Stimulated activated CD4-positive, alpha-beta T cell treated with anti-CD3 and anti-CD28 coated beads, Interleukin-15, amount 100 ng/mL, for 1 hour (primary cell): ENCODE measurements at places on chromosomes 2 and 18.

- no peak for DNase-seq
Measured at GRCh38 chr2:241260911-241261310, 54.6 kb downstream of the HDLBP start.

- no peak for DNase-seq
Measured at GRCh38 chr2:193695367-193695766, 1500.6 kb upstream of the TMEFF2 start.

DNA sequence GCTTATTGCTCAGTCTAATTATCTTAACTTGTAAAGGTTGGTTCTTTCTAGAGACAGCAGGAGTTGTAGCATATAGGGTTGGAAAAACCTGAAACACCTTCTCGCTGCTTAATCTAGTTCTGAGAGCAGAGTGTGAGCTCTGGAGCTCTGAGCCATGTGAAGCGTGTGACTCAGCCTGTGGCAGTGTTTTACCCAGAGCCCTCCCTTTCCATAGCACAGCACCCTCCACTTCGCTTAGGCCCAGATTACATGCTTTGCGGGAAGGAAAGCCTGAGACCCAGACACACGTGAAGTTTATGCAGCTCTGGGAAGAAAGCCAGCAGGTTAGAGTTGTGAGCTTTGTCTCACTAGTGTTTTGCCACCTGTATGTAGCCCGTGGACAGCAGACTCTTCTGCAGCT, 74.5 kb downstream of the INPP4A start:
- DNase-seq, result no peak

DNA sequence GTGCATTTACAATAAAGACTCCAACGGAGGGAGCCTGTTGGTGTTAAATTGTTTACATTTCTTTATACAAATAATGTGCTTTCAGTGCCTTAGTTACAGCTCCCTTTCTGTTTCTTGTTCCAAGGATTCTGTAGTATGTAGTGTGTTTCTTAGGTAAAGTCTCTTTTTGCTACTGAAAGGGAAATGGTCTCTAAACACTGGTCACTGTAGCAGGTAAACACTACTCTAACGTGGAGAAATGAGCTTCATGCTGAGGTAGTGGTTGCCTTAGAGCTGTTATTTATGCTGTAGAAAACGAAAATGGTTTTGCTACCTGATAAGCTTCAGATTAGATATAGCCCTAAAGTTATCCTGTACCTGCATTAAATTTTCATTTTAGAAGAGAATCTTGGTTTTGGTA, 163.6 kb downstream of the CAPN13 start:
- no peak for DNase-seq

GRCh38 chr2:96157649-96158553, 12.7 kb upstream of the DUSP2 start:
- DNase-seq, result peak; percentile 92

DNA sequence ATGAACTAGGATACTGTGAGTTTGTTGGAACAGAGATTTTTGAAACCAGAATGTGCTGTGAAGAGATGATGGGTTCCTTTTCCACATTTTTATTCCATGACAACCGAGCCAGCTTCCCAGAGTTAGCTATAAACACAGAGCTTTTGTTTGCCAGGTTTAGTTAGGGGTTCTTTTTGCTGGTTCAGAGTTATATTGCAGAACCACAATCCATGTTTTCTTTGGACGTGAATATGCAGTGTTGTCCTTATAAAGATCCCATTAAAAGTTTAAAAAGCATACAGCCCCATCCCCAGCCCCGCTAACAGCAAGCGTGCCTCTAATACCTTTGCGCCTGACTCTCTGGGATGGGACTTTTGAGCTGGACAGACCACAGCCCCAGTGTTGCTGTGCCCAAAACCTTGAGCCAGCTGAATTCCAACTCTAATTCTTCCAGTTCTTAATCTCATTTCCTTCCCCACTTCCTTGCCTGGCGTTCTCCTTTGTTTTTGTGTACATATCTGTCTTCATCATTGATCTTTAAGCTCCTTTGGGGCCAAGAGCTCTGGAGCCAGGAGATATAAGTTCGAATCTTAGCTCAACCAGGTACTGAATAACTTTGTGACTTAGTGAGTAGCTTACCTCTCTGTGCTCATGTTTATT, 72.3 kb downstream of the SPATS2L start:
- DNase-seq, result no peak

GRCh38 chr2:36960005-36960675, 6.2 kb downstream of the STRN start:
- no peak for DNase-seq

- no peak for DNase-seq
Measured at GRCh38 chr2:203623096-203623495, 83.3 kb upstream of the CD28 start.

- DNase-seq, result no peak
Measured at GRCh38 chr18:63083555-63083954, 236.0 kb downstream of the BCL2 start.

DNA sequence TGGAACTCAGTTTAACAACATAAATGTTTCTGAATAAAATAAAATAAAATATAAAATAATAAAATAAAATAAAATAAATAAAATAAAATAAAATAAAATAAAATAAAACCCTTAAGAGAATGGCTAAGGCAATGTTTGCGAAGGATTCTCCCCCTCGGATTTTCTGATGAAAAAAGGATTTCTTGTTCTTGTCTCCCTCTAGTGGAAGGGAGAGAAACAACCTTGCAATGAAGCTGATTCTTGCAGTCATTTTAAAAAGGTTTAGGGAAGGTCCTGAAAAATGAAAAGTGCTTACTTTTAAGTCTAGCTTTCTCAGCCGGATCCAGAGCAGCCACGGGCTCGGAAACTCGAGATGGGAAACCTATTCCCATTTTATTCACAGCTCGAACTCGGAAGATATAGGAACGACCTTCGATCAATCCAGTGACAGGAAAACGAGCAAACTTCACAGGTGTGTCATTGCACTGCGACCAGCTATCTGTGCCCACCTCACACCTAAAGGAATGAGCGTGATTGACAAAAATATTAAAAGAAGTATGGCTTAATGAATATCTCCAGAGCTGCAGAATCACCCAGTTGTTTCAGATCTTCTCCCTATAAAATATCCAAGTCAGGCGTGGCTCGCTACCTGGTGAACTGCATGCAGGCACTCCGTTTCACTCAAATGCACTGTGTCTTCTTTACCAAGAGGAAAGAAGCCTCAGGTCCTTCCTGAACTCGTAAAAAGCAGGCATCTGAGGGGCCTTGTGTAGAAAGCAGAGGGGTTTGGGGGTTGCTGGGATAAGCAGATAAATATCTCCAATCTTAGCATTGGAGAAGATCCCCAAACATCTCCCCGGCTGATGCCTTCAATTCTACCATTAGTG, 68.1 kb downstream of the MYOM1 start:
- DNase-seq, result no peak

DNA sequence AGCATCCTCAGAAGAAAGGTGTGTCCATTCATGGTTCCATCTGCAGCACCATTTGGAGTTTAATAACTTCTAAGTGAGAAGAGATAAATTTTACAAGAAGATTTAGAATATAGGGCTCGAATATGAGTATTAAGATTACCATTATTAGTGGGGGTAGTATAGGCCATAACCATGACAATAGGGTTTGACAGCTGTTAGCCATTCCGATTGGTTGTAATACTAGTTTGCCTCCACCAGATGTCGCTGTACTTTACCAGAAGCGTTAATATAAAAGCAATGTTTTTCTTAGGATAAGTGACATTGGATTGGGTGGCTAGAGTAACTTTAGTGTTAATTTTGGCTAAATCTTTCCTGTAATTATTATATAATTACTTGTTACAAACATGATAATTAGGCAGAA, 107.5 kb upstream of the SRD5A2 start:
- no peak for DNase-seq

- no peak for DNase-seq
Measured at GRCh38 chr18:78884502-78884901, 95.1 kb upstream of the SALL3 start.

DNA sequence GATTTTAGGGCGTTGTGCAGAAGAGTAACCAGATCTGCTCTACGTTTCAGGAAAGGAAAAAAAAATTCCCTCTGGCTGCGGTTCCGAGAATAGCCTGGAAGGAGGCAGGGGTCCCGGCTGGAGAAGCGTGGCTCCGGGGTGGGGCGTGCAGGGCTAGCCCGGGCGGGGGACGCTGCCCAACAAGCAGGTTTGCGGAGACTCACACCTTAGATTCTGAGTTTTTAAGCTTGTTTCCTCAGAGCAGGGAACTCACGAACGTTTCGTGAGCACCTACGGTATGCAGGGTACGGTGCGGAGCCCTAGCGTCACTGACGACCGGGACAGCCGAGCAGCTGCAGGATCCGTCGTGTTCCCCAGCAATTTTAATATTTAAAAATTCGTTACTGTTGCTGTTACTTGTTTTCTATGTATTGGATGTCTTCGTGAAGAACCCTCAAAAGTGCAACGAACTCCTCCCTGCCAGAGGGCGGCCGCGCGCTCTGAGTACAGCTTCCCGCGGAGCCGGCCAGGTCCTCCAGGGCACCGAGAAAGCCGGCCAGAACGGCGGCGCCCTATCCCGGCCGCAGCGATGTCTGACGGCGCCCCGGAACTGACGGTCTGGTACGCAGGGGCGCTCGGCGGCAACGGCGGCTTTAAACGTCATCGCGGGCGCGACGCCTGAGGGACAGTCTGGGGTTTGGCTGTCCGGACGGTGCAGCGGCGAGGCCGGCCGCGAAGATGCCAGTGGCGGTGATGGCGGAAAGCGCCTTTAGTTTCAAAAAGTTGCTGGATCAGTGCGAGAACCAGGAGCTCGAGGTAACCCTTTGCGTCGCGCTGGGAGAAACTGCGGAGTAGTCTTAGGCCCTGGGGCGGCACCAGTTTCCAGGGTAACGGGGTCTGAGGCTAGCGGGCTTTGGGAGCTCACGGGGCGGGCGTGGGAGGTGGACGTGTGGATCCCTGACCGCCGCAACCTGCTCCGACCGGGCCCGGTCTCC, at the start of gene COPS8:
Gene COPS8 (plus strand): TSS at position 642 of the 974 bp plus-strand sequence. CDS start 76 bp downstream, at position 718.
- DNase-seq, result peak; percentile 79

DNA sequence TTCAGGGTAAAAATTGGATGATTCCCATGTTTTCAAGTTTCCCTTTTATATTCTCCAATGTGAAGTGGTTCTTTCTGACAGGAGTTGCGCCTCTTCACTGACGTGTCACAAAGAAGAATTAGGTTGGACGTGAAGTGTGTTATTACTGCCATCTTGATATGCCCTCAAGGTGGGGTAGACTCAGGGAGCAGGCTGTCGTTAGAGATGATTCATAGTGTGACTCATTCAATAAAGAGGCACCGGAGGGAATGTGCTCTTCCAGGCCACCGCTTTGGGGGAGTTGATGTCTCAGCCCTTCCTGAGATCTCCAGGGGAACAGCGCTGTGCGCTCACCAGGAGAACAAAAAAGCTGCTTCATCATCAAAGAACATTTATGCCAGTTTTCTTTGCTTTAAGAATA, 3.6 kb upstream of the DGKD start:
- no peak for DNase-seq

- DNase-seq, result no peak
Measured at GRCh38 chr2:229641676-229642075, 72.7 kb downstream of the DNER start.

DNA sequence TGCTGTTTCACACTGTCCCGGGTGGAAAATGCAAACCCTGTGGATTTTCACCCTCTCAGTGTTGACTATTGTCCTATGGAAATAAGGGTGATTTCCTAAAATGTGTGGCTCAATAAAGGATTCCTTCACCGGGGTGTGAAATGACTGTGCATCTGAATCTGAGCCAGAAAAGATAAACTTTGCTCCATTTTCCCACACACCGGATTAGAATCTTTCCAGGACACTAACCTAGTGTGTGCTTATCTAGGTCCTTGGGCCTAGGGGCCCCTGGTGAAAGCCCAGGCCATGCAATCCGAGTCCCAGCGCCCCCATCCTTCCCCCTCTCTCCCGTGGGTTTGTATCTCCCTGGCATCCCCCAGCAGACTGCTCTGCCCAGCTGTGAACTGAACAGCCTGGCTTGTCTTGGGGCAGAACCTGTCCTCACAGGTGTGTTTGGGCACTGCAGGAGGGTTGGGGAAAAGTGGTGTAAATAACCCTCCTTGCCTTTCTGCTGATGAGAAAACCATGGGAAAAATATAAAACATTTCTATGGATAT, 17.3 kb downstream of the KLHL29 start:
- DNase-seq, result no peak

- no peak for DNase-seq
Measured at GRCh38 chr2:222760301-222760897, 88.9 kb downstream of the MOGAT1 start.

DNA sequence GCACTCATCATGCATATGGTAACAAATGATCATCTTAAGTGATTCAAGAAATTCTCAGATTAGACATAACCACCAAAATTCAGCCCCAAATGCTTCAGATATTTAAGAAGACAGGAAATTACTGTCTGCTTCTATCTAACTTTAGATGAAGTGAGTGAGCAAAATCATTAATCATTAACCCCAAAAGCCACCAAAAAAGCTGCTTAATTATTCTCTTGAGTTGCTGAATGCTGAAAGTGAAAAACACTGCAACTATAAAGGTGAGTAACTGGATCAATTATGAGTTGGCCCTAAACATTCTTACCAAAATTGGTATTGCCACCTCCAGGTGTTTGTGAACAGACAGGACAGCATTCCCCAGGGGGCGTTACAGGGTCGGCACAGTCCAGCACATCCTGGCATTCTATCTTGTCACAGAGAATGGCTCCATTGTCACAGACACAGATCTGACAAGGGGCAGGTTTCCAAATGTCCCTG, 69.6 kb downstream of the COL5A2 start:
- DNase-seq, result no peak

DNA sequence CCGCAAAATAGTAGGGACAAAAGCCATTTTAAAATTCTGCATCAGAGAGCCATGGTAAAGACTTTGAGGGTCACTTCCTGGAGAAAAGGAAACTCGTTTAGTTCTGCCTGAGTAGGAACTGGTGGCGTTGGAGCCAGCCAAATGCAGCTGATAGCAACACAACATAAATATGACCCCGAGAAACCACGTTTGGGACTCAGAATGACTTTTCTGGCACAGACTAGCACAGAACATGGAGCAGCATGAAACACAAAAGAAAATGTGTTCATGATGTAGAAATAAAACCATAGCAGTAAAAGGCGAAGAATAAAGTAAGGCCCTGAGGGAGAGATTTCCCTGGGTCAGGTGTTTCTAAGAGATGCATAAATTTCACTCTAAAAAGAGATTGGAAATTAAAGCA, 149.2 kb upstream of the KLHL29 start:
- no peak for DNase-seq

DNA sequence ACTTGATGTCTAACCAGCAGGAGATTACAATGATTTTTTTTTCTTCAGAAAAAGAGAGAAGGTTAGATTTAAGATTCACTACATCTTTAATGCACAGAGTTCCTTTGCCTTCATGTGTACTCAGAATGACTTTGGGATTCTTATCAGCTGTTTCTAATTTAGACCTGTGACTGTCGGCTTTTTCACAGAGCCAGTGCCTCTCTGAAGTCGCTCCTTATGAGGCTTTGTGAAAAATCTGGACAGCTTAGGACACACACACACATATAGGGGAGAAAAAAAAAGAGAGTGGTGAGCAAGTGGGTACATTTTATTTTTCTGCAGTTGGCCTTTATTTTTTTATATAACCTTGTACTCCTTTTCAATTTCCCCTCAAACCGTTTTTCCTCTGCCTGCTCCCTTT, 893.1 kb upstream of the CELF4 start:
- no peak for DNase-seq

GRCh38 chr18:57437402-57437765, 2.2 kb downstream of the ONECUT2 start:
- DNase-seq, result no peak
